Activated CD4-positive, alpha-beta memory T cell treated with anti-CD3 and anti-CD28 coated beads, Interleukin-2, amount 10 ng/mL, durations not matched to agents 7 days and 5 days (primary cell): ENCODE measurements at places on chromosomes 5 and 9.

DNA sequence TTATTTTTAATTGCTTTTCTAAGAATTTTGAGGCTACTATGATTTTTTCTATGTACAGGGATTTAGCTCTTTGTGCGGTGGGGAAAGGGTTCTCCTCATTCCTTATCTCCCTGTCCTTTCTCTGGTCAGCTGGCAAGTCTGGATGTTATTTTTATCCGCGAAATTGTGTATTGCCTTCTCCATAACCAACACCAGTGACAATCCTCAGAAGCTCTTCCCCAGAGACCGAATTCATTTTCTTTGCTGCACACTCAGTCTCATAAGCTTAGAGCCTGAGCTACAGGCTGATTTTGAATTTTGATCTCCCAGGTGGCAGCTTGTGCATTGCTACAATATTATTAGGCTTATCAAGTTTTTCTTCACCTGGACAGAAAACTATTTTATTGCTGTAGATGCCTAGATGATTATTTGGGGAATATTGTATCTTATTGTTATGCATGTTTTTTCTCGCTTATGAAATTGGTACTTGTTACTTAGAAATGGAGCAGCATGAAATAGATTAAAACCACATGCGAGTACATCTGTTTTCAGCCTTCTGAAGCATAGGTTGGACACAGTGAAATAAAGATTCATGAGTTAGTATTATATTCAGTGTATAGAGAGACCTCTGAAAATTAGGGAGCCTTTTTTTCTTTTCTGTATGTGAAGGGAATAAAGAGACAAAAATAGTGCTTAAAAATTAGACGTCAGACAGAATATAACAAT lies 27.3 kb downstream of the CPEB4 start:
- DNase-seq: no peak

- DNase-seq: no peak
Observed at GRCh38 chr5:11224436-11225187, 463.6 kb upstream of the DAP start.

DNA sequence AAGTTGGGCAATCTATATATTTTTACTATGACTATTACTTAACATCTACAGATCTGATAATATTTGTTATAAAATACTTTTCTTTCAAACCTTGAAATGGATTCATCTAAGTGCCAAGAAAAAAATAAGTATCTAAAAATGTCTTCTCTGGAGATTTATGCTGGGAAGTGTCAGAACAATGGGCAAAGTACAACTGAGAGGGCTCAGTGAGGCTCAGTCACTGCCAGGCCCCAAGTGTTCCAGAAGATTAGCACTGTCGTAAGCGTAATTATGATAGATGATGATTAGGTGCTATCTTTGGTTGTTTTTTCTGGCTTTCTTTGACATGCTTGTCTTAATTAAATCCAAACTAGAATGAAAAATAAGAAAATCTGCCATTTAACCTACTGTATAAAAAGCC lies 72.2 kb upstream of the ADAMTS19 start:
- no peak for DNase-seq

DNA sequence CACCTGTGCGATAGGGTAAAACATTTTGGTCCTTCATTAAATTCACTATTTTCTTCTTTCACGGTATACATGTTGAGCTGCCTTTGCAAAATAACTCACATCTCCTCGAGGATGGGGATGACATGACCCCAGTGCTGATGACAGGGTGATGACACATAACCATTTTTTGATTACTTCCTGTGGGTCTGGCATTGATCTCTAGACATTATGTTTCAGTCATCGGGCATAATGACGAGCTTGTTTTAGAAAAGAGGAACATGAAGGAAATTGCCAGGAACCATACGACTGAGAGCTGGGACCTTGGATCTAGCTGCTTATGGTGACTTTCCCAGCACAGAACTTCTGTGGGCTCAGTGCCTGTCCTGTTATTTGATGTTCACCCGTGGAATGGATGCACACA lies 25.2 kb downstream of the COL5A1 start:
- DNase-seq: no peak

- DNase-seq: no peak
Observed at GRCh38 chr9:38058452-38059232, 10.4 kb downstream of the SHB start.

GRCh38 chr9:118809160-118809625 lies 560.0 kb downstream of the BRINP1 start:
- no peak for DNase-seq

DNA sequence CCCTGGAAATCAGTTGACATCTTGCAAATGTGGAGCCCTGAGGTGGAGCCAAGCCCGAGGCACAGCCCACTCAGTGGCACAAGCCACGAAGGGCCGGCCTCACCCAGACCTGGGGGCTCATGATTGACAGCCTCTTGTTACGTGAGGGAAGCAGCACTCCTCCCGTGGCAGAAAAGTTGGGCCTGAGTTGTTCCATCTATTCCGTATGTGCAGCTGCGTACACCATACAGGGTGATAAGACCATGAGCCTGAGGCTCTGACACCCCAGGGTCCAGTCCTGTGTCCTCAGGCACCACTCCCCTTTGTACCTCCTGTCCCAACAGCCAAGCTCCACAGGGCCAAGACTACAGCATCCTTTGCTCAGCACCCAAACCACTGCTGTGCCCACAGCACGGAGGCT lies 1.9 kb upstream of the ORM2 start:
- no peak for DNase-seq

GRCh38 chr9:21848615-21849014 lies 46.2 kb downstream of the MTAP start:
- no peak for DNase-seq

DNA sequence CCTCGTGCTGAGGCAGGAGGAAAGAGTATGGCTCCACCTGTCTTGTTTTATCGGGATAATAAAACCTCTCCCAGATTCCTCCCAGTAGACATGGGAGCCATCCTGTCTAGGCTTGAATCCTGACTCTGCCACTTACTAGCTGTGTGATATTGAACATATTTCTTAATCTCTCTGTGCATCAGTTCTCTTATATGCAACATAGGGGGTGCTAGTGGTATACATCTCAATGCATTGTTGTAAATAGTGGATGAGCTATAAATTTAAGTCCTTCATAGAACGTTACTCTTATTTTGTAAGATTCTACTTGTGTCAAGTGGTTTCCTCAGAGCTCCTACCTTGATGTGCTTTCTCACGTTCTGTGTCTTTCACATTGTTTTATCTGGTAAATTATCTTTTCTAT lies 417.7 kb upstream of the POU5F2 start:
- no peak for DNase-seq

DNA sequence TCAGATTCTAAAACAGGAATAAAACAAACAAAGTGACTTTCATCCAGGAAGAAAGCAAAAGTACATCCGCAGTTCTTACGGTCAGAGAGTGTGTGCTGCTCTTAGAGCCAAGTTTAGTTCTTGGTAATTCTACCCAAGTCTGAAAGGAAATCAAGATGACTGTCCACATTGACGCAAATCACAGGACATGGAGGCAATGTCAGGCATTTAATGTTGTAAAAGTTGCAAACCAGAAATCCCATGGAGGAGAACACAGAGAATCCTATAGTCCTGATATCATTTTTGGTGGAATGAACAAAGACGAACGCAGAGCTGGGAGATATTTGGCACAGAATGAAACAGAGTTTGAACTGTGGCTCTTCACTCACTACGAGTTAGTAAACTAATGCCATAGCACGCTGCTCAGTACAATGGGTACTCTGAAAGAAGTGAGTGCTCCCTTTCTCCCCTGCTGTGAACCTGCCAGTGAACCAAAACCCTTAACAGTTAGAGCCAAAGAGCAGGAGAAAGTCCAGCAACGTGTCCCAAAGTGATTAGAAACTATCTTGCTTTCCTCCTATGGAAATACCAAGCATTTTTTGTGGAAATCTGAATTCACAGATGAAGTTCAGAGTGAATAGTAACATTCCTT lies 74.3 kb downstream of the MUSK start:
- DNase-seq: no peak

GRCh38 chr5:52838326-52839015 lies 50.8 kb downstream of the ITGA1 start:
- DNase-seq: no peak

GRCh38 chr5:27810458-27810857 lies 772.1 kb upstream of the CDH9 start:
- no peak for DNase-seq

DNA sequence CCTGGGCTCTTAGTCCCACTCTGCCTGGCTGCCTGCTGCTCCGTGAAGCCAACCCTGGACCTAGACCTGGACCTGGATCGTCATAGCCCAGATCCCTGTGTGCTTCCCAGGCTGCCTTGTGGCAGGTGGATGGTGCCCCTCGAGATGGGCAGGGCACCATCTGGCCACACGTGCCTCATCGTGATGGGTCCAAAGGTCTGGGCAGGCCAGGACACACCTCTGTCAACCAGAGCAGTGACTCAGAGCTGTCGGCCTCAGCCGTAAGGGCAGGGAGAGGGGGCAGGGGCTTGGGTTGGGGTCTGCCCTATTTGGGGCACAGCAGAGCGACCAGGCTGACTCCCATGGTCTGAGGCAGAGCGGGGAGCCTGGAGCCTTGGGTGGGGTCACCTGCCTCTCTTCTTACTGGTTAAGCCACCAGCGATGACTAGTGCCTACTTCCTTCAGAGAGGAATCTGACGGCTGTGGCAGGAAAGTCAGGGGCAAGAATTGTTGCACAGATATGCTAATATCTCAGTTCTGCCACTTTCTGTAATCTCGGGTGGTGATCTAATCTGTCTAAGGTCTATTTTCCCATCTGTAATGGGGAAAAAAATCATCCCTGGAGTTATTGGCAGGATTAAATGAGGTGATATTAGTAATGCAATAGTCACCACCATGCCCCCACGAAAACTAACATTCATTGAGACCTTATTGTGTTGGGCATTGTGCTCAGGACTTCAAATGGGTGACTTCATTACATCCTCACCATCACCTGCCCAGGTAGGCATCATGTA lies 3.2 kb upstream of the CDHR2 start:
- DNase-seq: no peak

- DNase-seq: peak; percentile 20
Observed at GRCh38 chr5:156951359-156951758, 11.7 kb downstream of the TIMD4 start.

- DNase-seq: no peak
Observed at GRCh38 chr9:72921888-72922654, 30.8 kb downstream of the ALDH1A1 start.

- DNase-seq: no peak
Observed at GRCh38 chr5:178667688-178668087, 40.8 kb upstream of the CLK4 start.

DNA sequence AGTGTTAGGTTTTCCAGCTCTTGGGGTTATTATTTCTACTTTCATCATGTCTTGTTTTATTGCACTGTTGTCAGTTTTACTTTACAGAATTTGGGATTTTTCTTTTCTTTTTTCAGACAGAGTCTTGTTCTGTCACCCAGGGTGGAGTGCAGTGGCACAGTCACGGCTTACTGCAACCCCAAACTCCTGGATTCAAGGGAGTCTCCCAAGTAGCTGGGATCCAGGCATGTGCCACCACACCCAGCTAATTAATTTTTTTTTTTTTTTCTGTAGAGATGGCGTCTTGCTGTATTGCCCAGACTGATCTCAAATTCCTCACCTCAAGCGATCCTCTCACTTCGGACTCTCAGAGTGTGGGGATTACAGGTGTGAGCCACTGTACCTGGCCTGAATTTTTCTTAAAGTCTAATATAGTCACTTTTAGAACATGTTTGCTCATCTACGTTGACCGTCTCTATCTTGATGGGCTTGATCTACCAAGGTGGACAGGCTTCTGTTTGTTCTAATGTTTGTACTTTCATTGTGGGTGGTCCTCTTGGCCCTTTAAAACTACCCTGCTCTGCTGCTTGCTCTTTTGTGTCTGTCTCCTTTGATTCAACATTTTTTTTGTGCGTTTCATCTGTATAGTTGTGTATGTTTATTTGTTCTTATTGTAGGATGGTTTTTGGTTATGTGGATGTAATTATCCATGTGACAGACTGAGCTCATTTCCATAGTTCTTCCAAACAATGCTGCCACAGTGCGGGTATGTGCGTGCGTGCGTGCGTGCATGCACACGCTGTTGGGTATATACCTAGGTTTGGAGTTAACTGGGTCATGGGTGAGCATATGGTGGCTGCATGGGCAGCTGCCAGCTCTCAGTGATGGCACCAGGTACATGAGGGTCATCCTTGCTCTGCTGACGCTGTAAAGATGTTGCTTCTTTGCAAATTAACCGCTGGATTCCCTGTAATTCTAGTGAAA lies 18.1 kb downstream of the PRRC2B start:
- DNase-seq: no peak

DNA sequence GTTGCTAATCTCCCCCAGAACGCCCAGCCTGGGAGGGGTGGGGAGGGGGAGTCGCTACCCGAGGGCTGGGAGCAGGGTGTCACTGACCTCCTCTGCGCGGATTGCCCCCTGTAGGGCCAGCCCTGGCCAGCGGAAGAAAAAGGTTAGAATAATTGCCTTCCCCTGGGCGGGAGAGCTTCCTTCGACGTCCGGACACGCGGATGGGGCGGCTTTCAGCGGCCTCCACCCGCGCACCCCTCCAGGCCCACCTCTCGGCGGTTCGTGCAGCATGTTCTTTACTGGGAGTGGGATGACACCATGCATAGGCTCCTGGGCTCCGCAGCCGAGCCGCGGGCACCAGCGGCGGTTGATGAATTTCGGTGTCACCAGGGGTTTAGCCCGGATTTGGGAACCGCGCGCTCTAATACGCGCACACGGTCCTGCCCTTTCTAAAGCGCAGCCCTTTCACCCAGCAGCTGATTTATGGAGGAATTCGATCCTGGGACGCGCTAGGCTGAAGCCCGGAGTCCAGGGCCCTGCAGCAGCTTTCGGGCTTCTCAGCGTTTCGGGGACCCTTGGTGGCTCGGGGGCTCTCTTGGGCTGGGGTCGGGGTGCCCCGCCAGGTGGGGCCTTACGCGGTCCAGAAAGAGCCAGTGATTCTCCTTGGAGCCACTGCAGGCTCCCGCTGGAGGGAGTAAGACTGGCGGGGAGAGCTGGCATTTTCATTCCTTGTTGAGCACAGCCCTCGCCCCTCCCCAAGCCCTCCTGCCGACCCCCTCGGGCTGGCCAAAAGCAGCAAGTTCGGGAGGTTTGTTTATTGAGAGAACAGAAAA lies 10.1 kb downstream of the LMX1B start:
- no peak for DNase-seq

DNA sequence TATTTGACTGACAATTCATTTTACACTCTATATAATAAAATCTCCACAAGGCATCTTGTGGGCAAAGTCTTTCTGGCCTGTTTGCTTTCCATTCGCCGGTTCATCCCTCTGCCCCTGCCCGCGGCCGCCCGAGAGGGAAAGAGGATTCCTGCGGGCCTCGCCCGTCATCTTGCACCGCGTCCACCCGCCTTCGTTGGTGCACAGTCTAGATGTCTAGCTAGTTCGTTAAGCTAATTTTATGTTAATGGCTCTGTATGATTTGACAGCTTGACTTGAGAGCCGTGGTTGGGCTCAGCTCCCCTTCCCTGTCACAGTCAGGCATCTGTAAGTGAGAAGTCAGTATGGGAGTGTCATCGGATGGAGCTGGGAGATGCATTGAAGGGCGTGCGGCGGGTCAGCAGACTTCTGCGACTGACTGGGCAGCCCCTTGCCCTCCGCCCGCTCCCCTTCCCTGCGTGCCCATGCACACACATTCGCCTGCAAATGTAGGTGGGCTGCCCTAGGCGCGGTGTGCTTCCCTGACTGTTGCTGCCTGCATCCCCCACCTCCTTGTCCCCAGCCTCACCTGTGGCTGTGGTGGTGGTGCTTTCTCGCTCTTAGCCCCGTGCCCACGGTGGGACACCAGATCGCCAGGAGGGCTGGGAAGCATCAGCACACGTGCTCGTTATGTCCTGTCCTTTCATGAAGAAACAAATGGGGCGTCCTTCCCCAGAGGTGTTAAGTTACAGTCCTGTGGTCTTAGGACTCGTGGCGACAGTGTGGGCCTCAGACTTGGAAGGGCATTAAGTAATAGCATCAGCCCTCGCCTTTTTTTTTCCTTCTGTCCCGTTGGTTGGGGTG lies 25.9 kb upstream of the PRDM12 start:
- no peak for DNase-seq

GRCh38 chr9:134175808-134176598 lies 11.6 kb upstream of the RNU6ATAC start:
- DNase-seq: no peak
